ENCODE measurements at places on chromosomes 7 and 10.

DNA sequence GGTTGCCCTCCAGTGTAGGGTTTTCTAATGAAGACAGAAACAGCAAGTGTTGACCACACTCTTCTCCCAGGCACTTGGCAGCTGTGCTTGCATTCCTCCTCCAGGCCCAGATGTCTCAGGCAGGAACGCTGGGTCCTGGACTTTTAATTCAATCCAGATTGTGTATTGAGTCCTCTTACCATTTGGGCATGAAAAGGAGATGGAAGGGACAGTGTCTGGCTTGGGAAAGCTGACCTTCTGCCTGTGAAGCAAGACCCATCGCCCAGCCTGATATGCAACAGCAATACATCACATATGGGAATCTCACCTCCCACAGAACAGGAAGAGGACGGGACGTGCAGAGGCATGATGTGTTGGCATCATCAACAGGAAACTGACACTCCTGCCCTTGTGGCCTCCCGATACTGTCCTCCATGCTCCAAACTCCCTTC is 174.4 kb upstream of the LYZL2 start:
- DNase-seq, result no peak

DNA sequence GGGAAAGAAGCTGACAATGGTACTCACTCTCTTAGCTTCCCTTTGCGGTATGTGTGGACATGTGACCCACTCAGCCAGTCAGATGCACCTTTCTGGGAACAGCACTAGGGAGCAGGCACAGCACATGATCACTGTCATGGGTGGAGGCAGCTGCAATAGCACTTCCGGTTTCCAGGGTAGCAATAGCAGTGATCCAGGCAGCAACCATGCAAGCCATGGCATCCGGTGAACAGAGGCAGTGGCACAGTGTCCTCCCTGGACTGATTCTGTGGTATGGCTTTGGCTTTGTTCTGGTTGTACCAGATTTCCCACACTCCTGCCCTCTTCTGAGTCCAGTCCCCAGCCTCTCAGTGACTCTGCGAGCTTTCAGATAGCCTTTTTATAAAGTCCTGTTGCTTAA is 86.8 kb upstream of the NAMPT start:
- no peak for DNase-seq

GRCh38 chr10:34716958-34717357 is 98.1 kb downstream of the PARD3 start:
- no peak for DNase-seq

DNA sequence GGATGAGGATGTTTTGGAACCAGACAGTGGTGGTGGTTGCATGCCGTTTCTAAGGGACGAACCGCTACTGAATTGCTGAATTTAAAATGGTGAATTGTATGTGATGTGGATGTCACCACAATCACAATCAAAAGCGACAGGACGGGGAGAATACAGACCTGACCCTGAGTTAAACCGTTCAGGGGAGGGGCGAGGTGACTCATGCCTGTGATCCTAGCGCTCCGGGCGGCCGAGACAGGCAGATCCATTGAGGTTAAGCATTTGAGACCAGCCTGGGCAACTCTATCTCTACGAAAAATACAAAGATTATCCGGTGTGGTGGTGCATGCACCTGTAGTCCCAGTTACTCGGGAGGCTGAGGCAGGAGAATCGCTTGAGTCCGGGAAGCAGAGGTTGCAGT is 46.4 kb downstream of the UNCX start:
- no peak for DNase-seq

- DNase-seq, result no peak
Measured at GRCh38 chr7:2667843-2668242, 20.2 kb upstream of the AMZ1 start.

DNA sequence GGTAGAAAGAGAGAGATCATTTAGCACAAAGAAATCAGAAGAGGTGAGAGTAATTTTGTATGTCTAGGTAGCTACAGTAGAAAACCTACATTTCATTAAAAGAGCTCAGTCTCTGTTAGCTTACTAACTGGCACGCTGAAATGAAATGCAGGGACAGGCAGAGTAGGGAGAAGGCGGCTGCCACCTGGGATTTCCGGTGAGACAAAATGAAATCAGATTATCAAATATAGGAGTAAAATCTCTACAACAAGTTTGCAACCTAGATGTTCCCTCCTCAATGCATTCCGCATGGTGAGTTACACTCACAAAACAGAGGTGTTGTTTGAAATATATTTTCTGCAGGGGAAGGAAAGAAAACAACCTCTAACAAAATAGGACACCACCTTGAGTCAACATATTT is 55.9 kb downstream of the VOPP1 start:
- no peak for DNase-seq

GRCh38 chr10:31635415-31636065 is 293.1 kb downstream of the ARHGAP12 start:
- DNase-seq, result no peak
